ENCODE measurements at places on chromosomes 5 and 9.

DNA sequence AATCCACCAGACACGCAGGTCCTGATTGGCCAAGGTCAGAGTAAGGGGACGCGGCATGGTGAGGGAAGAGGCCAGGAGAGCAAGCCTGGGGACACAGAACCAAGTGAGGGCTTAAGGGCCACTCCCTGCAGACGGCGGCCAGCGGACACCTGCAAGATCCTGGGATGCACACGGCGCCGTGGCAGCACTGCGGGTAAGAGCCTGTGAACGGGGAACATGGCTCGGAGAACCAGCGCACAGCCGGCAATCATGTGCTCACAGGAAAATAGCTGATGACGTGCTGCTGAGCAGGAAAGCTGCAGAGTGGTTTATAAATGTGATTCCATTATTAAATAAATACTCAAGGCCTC, 27.0 kb upstream of the NSMF start:
- DNase-seq, result no peak

GRCh38 chr5:14582797-14583137, 1.2 kb downstream of the OTULINL start:
- DNase-seq, result peak; percentile 14

- no peak for DNase-seq
These were observed 1800.2 kb downstream of the MAT2B start for GRCh38 chr5:165305596-165305995.

- no peak for DNase-seq
These were observed 995 bp downstream of the RPL35 start for GRCh38 chr9:124860582-124861341.

GRCh38 chr9:112844771-112845542, 45.7 kb downstream of the SLC46A2 start:
- peak; percentile 73 for DNase-seq

DNA sequence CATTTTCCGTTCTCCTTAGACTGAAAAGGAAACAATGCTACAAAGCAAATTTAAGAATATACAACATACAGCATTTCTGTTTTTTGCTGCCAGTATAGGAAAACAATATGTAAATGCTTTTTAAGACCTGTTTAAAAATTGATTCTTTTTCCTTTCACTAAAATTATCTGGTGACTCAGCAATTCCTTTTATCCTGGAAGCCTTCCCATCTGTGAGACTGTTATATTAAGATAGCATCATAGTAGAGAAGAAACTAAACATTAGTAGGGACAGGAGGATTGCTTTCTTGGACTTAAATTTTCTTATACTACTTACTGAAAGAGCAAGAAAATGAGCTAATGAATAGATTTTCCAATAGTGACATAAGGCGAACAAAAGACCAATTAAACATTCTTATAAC, 30.0 kb upstream of the GPR21 start:
- no peak for DNase-seq

GRCh38 chr9:127004946-127005769, 90.6 kb downstream of the RALGPS1 start:
- DNase-seq, result peak; percentile 35

GRCh38 chr9:96169484-96169883, 132.5 kb downstream of the HSD17B3 start:
- DNase-seq, result peak; percentile 84

DNA sequence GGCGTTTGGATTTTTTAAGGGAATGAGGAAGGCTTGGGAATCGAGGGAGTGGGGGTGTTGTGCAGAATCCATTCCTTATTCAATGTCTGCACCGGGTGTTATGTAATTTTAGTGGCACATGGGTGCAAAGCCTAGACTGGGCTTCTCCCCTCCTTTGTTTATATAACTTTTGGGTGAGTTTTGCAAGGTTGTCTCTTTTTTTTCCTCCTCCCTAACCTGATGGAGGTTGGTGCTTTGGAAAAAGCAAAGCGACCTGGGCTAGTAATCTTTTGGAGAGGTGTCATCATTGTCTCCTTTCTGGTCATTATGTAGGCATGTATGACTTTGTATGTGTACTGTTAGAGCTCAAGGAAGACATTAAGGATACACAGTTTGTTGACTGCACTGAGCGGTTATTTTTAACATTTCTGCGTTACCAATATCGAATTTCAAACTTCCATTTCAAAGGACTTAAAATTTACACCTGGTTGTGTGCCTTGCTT, 3.1 kb downstream of the SMARCA2 start:
- no peak for DNase-seq

- no peak for DNase-seq
These were observed 143.7 kb upstream of the WWC1 start for GRCh38 chr5:168147568-168148360.

- no peak for DNase-seq
These were observed 57.4 kb downstream of the SERINC5 start for GRCh38 chr5:80198399-80198798.

DNA sequence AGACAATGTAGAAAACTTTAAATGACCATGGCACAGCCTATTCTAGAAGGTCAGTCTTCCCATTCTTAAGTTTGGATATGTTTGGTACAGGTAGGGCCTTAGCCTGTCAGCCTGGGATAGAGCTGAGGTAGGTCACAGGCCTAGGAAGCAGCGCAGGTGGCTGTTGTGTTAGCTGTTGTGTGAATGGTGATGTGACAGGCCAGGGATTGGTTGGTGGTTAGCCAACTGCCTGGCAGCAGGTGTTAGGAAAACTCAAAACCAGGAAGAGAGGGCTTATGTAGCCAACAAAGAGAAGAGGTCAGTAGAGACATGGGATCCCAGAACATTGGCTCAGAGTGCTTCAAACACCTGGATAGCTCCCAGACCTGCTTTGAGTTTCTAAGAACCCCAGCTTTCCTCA, 84.2 kb downstream of the FBXO38 start:
- DNase-seq, result no peak

DNA sequence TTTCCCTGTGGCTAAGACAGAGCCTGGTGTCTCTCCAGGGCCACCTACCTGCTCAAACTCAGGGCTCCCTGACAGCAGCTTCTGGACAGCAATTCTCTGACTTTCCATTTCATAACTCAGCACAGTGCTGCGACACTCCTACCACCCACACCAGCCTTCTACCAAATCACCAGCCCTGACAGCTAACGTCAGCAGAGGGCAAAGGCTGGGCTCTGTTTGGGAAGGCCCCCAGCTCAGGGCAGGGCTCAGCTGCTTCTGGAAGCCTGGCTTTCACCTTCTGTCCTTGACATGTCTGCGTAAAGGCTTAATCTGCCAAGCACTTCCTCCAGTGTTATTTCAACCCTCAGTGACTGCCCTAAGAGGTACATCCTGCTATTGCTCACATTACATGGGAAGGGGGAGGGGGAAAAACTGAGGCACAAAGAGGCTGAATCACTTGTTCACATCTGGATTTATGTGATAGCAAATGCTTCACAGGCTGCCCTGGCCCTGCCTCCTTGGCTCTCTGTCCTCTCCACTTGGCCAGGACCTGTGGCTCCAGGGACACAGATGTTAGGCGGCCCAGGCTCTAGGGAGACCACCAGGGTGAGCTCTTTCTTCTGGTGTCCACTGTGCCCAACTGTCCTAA, 102.5 kb upstream of the PANK3 start:
- DNase-seq, result peak; percentile 60

DNA sequence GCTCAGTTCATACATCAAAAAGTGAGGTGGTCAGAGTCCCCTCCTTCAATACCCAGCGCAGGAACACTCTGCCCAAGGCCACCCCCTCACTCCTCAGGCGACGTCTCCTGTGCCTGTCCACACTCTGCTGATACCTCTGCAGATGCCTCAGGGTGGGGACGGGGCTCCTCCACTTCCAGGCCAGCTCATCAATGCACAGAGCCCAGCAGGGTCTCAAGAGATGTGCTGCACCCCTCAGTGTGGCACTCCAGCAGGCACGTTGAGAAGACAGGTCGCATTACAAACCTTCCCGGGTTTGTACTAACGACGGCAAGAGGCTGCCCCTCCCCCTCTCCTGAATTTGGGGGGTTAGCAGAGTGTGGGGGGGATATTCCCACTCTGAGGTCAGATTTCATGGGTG, 128.5 kb downstream of the ZNF354C start:
- DNase-seq, result no peak

DNA sequence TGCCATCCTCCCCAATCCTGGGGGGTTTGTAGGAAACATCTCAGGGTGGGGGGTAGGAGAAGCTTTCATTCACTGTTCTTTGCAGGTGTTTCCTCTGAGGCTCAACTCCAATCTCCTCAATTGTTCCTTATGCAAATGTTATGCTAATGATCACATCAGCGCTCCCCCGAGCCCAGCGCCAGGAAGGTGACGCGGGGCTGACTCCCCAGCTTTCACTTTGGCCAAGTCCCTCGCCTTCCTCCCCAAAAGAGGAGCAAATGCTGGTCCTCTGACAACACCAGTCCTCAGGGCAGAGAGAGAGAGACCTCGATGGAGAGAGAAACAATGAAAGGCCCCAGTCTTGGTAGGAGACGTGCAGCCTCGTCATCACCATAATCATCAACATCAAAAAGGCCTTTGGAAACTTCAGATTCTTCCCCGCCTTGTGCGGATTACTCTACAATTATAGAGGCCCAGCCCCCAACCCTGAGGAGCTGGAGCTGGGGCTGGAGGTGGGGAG, 39.1 kb downstream of the PCDH1 start:
- DNase-seq, result no peak

DNA sequence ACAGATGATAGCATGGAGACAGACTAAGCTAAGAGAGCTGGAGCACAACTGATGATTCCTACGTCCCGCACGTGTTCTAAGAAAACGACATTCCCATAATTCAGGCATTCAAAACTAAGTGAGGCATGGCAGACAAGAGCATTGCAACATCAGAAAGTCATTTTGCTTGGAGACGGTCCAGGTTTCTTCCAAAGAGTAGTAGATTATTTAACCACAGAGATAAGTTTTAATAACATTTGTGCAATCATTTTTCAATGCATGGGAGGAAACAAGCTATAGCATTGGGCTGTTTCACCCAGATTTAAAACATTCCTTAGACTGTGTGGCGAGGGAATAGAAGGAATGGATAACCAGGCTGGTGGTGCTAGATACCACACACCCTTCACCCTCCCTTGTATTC, 117.2 kb downstream of the APBA1 start:
- DNase-seq, result peak; percentile 40

DNA sequence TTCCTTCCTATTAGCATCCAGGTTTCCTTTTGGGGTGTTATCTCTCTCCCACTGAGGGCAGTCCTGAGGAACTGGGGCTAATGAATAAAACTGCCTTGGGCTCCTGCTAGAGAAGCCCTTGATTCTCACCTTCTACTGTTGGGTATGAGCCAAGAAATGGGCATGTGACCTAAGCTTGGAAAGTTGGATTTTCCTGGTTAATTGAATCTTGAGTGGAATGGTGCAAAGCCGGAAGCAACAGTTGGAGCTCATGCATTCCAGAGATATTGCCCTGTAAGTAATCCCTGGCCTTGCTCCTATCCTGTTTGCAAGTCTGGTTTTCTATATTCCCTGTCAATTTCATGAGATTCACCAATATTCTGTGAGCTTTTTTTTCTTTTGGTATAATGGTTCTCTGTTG, 158.5 kb upstream of the ELL2 start:
- no peak for DNase-seq

GRCh38 chr5:66851306-66851705, 255.1 kb downstream of the MAST4 start:
- DNase-seq, result no peak

- DNase-seq, result no peak
These were observed 40.0 kb downstream of the NIM1K start for GRCh38 chr5:43231977-43232376.

DNA sequence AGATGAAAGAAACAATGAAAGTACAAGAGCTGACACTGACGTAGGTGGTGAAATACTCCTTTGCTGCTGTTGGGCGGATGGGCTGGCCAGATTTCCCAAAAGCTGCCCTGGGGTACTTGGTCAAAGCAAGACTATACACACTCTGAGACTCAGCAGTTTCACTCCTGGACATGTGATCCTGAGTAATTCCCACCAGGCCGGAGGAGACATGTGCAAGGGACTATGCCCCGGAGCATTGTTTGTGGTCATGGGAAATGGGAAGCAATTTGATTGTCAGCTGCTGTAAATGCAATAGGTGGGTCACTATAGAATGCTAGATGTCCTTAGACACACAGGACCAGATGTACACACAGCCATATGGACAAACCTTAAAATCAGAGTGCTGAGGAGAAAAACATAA, 116.1 kb downstream of the DCP2 start:
- peak; percentile 41 for DNase-seq

GRCh38 chr9:123883634-123884033, 46.3 kb downstream of the DENND1A start:
- no peak for DNase-seq

GRCh38 chr9:77857513-77858259, 173.9 kb downstream of the GNAQ start:
- DNase-seq, result no peak

DNA sequence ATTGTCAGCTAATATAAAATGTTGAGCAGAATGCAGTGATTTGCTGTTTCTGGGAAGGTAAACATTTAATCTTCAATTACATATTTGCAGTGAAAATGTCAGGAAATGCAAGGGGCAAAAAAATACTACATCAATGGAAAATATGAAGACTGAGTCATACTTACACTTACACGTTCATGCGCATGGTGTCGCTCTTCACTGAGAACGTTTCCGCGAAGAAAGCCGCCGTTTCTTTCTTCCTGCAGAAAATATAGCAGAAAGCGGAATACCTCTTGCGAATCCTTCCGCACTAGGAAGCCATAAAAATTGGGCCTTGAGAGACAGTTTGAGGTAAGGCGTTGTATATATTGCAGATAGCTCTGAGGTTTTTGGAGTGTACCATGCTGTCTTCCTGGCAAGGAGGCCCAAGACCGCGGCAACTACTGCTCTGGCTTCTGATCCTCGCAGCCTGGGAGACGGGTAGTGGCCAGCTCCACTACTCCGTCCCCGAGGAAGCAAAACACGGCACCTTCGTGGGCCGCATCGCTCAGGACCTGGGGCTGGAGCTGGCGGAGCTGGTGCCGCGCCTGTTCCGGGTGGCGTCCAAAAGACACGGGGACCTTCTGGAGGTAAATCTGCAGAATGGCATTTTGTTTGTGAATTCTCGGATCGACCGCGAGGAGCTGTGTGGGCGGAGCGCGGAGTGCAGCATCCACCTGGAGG, at the start of gene PCDHA13:
PCDHA13 (plus strand) TSS at position 236 of the 702 bp plus-strand sequence; CDS start at position 381, 145 bp downstream.
- DNase-seq, result peak; percentile 48

DNA sequence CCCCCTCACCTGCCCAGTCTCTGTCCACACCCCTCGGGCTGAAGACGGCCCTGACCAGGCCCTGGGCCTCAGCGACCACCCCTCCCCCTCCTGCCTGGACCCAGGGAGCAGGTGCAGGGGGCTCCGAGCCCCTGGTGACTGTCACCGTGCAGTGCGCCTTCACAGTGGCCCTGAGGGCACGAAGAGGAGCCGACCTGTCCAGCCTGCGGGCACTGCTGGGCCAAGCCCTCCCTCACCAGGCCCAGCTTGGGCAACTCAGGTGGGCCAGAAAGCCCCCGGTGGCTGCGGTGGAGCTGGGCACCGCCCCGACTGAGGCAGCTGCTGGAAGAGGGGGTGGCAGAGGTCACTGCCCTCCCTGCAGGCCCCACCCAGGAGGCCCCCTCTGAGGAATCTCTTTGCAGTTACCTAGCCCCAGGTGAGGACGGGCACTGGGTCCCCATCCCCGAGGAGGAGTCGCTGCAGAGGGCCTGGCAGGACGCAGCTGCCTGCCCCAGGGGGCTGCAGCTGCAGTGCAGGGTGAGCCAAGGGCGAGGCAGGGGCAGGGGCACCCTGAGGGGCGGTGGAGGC, 7.7 kb downstream of the ENTPD8 start:
- DNase-seq, result no peak
